D341Med (cell line): ENCODE measurements at places on chromosomes 4 and X.
A peak's percentile ranks its signal among the peaks of the same experiment; 100 is the strongest.

- DNase-seq, result no peak
Observed at GRCh38 chrX:153974726-153975286, 2.3 kb downstream of the TMEM187 start.

DNA sequence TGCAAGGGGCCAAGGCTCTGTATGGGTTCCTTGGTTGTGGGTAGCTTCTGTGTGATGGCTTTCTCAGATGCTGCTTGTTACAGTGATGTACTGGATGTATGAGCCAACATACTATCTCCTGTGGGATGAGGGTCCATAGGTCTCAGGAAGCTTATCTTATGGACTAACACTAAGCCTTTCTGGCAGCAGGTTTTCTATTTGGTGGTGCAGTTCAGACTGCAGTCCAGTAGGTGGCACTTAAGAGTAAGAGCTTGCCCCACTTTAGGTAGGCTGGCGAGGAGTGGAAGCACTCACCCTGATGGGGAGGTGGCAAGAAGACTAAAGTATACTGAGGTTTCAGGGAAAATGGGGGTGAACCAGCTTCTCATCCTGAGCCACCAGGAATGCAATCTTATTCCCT lies 306.7 kb upstream of the MAOA start:
- peak; percentile 57 for DNase-seq

DNA sequence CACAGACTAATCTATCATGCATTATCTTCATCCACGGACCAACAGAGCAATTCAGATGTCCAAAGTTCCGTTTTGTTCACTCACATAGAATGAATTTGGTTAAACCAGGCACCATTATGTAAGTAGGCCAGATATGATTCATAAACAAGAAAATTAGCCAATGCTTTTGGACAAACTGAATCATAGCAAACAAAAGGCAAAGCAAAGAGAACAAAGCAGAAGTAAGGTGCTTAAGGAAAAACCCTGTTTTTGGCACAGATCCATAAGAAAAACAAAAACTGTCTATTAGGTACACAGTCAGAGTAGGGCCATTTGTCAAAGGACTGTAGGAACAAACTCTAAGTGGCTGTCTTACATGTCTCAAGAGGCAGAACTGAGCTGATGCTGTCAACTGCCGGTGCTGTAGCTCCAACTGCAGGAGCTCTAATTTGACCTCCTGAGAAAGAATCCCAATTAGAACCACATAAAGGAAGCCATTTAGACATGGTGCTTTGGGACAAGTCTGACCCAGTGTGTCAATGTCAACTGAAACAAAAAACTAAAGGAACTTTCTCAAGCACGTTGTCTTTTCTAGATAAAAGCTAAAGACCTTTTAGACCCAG lies 146.7 kb downstream of the COL25A1 start:
- no peak for DNase-seq

DNA sequence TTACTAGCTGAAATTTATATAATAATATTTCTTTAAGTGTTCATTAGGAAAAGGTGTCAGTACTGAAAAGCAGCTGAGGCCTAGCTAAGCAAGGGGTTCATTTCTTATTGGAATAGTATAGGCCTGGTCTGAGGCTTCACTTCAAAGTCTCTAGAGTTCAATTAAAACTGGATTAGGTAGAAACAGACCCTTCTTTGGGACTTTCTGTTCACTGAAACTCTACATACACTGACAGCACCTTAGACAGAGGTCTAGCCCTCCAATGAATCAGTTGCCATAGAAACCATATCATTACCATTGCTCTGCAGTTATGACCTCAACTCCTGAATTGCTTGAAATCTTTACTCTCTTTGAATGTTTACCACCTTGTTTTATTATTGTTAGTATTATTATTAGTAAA lies 86.4 kb upstream of the MAB21L2 start:
- no peak for DNase-seq

GRCh38 chrX:111568354-111568753 lies 56.9 kb downstream of the SERTM2 start:
- DNase-seq, result peak; percentile 24

DNA sequence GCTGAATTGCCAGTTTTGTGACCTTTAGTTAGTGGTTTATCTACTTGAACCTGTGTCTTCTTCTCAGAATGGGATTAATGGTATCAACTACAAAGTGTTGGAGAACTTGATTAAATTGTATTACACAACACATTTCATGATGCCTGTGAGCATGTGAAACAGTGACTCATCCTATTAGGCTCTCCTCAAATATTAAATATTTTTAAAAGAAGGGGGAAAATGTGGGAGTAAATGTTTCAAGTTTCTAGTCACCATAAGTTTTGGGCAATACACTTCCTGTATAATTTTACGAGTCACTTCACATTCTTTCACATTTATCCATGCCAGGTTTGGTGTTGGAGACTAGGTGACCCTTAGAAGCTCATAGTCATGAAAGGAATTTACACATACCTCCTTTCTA lies 147.0 kb downstream of the HS3ST1 start:
- DNase-seq, result no peak

DNA sequence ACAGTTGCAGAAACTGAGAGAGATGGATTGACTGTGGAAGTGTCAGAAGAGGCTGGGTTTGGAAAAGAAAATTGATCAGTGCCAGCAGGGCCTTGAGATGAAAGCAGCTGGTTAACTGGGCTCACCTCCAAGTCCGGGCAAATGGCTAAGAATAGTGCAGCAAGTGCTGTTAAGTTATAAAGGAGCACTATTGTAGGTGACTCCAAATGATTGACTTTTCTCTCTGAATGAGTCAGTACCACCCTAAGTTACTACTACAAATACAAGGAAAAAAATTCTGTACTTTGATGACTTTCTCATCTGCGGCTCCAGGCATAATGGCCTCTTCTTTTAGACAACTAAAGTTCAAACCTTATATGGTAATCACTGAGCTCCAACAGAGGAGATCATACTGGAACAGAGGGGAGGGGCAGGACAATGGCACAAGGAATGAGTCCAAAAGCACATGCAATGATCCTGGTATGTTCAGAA lies 733.4 kb upstream of the INTU start:
- DNase-seq, result no peak

- DNase-seq, result peak; percentile 33
Observed at GRCh38 chrX:4547213-4547836, 833.9 kb upstream of the PRKX start.

GRCh38 chrX:45851434-45851991 lies 650.8 kb upstream of the DIPK2B start:
- peak; percentile 83 for DNase-seq

GRCh38 chr4:3689576-3690550 lies 76.3 kb upstream of the ADRA2C start:
- DNase-seq, result no peak

DNA sequence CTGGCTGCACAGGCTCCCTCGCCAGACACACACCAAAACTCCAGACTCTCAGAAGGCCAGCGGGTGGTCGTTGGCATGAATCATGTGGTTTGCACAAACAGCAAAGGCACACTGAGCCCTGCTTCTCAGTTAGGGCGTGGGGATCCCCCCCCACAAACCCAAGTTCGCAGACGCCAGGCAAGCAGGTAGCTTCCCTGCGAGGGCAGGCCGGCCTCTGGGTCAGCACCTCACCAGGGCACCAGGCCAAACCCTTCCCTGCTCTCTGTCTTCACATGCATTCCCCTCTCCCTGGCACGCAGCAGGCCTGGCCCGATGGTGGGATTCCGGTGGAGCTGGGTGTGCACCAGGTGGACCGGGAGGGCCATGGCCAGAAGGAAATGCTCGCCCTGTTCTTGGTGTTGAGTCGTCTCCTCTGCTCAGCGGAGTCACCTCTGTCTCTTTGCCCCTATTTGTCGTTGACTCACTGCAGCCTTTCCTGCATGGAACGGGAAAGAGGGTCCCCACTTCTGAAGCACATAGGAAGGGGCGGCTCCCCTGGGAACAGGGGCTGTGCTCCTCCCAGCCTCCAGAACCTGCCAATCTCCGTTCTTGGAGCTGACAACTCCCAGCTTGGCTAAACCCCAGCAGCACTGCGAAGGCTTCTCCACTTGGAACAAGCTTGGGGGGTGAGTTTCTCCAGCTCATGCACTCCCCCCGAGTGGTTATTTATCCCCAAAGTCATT lies 51.4 kb downstream of the SORCS2 start:
- DNase-seq, result no peak

DNA sequence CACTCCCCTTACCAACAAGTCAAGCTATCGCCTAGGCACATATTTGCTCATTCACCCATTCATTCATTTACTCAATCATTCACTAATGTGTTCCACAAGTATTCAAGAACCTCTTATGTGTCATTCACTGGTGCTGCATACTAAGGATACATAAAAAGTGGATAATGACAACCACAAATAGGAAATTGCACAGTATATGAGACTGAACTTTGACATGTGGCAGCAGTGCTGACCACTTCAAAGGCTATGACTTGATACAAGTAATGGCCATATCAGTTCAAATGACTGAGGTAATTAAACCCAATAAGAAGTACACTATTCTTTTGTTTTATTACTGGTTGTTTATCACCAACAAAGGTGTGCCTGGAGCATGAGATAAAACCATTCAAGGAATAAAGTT lies 282.5 kb downstream of the KLHL13 start:
- no peak for DNase-seq

DNA sequence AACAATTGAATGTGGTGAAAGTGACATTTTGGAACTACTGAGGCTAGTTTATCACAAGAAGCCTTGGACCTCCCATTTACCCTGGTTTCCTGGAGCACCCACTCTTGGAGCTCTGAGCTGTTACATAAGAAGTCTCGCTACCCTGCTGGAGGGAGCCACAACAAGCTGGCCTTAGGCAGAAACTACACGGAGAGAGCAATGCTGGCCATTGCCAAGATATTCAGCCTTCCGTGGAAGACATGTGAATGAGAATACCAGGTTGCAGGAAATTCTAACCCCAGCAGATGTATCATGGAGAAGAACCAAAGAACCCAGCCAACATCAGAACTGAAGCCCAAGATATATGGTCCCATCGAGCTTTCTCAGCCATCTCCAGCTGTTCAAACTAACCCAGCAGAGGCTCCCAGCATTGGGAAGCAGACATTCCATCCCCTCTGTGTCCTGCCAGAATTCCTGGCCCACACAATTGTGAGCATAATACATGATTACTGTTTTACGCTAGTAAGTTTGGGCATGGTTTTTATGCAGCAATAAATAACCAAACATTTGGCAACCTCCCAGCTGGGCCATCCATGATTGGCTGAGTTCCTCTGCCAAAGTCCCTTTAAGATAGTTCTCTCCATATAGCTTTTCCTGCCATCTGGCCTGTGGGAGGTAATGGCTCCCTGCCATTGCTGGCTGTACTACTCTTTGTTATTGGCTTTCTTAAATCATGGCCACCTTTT lies 17.9 kb upstream of the PDE5A start:
- DNase-seq, result peak; percentile 50

DNA sequence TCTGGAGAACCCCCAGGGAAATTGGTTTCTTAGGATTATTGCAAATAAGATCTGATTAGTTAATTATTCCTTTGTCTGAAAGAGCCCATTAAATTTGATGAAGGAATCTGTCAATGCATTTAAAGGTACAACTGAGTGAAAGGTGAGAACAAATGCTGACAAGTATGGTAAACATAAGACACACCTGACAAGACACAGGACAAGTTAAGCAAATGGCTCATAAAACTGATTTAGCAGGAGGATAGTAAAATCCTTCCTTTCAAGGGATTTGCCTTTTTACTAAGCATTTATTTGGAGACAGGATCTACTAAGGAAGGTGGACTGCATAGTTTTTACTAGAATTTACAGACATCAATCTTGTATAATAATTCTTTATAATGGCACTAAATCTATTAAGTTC lies 553.9 kb downstream of the SPRY1 start:
- DNase-seq, result no peak

GRCh38 chrX:111447298-111447697 lies 35.3 kb upstream of the DCX start:
- DNase-seq, result peak; percentile 40

DNA sequence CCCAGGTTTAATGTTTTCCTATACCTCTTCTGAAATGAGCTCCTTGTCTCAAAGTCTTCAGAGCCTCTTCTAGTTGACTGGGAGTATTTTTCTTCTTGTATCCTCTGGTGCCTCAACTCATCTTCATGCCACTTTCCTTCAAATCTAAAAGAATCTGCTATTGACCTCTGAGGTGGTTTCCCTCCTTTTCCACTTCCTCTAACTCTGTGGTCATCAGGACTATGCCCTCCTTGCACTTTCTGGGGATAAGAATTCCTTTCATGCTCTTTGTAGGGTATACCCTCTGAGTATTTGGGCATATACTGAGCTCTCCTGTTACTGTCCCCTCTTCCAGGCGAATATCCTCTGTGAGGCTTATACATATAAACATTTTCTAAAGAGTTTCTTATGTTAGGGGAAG lies 24.8 kb downstream of the BCLAF3 start:
- DNase-seq, result no peak

DNA sequence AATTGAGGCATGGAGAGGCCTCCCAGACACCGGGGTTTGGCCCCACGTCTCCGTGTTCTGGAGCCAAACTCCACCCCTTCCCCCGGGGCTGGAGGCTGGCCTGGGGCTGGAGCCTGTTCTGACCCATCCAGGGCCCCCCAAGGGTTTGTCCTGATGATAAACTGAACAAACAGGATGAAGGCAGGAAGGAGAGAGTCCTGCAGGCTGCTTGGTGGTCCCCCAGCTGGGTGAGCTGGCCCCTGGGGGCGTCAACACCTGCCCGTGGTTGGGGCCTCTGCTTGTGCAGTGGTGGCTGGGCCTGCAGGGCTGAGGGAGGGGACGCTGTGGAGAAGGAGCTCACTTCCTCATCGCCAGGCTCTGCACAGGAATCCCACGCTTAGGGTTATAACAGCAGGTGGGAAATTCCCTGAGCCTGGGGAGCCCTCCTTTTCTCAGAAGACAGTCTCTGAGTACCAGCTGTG lies 2.3 kb downstream of the SH3TC1 start:
- DNase-seq, result no peak

- no peak for DNase-seq
Observed at GRCh38 chr4:37324546-37324945, 80.0 kb downstream of the NWD2 start.

GRCh38 chr4:72209600-72209999 lies 177.8 kb downstream of the NPFFR2 start:
- no peak for DNase-seq

DNA sequence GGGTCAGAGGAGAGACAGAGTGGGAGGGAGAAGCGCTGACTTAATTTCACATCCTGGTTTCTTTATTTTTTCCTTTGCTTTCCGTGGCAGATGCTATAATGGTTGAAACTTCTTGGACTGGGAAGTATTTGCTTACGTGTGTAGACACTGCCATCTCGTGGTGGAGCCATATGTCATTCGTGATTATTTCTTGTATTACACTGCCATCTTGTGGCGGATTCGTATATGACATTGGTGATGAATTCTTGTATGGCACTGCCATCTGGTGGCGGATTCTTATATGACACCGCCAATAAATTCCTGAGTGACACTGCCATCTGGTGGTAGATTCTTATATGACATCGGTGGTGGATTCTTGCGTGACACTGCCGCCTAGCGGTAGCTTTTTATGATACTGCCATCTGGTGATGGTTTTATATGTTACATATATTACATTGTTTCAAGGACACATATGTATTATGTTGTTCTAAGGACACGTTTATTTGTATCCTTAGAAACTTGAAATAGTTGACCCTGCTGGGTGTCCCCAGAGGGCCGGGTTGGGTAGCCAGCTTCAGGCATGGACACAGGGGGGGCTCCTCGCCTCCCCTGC lies 37.3 kb upstream of the CLCN4 start:
- DNase-seq, result peak; percentile 44
